ENCODE measurements at places on chromosomes 3 and 15. TPM values are rescaled to one million over a fixed set of nuclear protein-coding genes. Genes with fewer than 3 reads are reported as not detected.

- H3K27ac ChIP-seq, result peak overlapping the region; percentile 81
- no peaks in the 10 kb centered on the region for H3K4me1 ChIP-seq
- DNase-seq, result no peak
- H3K27me3 ChIP-seq, result no peaks in the 10 kb centered on the region
- H3K4me3 ChIP-seq, result peak overlapping the region; percentile 72
- peaks cover 9% of the 10 kb centered on the region for H3K36me3 ChIP-seq
These were observed 857 bp downstream of the AEN start for GRCh38 chr15:88621789-88622604.

- DNase-seq, result peak; percentile 63
- H3K4me1 ChIP-seq, result no peaks in the 10 kb centered on the region
- H3K4me3 ChIP-seq, result no peak overlapping the region
- no peak overlapping the region for H3K27ac ChIP-seq
- H3K36me3 ChIP-seq, result peaks cover 32% of the 10 kb centered on the region
These were observed 134.5 kb downstream of the FBN1 start for GRCh38 chr15:48510976-48511375.

SI gene
- not detected for total RNA-seq

DNA sequence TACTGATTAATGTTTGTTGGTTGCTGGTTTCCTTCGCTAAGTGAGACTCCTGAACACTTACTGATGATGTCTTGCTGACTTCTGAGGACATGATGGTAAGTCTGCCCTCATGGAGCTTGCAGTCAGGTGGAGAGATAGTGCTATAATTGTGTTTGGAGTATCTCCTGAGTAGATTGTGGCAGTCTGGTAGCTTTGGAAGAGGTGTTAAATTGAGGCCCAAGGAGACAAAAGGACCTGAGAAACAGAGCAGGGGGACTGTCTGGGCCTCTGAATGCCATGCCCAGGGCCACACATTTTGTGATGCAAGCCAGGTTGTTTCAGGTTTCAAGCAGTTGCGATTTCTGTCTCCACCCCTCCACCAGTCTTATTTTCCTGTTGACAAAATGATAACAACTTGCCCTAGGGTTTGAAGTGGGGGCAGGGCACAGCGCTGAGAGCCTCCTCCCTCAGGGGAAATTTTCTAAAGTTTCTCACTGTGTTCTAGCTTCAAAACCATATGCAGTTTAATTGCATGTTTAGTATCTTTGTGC lies 16.7 kb downstream of the SMAD3 start:
- H3K27ac ChIP-seq, result peak overlapping the region; percentile 80
- no peaks in the 10 kb centered on the region for H3K36me3 ChIP-seq
- no peak for DNase-seq
- H3K4me1 ChIP-seq, result no peaks in the 10 kb centered on the region
- H3K27me3 ChIP-seq, result no peaks in the 10 kb centered on the region
- no peak overlapping the region for H3K4me3 ChIP-seq

PATL2 gene
- total RNA-seq, result 4.5 TPM

GRCh38 chr15:24760066-24760465 lies 84.5 kb downstream of the NPAP1 start:
- no peak overlapping the region for H3K27ac ChIP-seq
- no peaks in the 10 kb centered on the region for H3K27me3 ChIP-seq
- no peak for DNase-seq

PLCB2 gene
- 1.9 TPM for total RNA-seq

DNA sequence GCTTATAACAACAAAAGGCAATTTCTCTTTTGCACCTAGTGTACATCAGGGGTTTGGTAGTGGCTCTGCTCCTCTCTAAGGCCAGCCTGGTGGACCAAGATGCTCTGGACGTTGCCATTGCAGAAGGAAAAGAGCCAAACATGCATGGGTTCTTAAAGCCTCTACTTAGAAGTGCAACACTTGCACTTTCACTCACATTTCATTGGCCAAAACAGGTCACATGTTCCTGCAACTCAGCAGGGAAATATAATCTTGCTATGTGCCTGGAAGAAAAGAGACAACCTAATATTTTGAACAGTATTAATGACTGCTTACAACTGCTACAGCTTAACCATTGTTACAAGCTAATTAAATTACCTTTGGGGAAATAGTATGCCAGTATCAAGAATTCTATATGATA lies 182.9 kb downstream of the IL5RA start:
- no peaks in the 10 kb centered on the region for H3K36me3 ChIP-seq
- no peaks in the 10 kb centered on the region for H3K4me1 ChIP-seq
- no peaks in the 10 kb centered on the region for H3K27me3 ChIP-seq
- H3K27ac ChIP-seq, result no peak overlapping the region
- no peak for DNase-seq
- H3K4me3 ChIP-seq, result no peak overlapping the region

- H3K4me3 ChIP-seq, result no peak overlapping the region
- no peaks in the 10 kb centered on the region for H3K36me3 ChIP-seq
- no peaks in the 10 kb centered on the region for H3K27me3 ChIP-seq
- no peak overlapping the region for H3K27ac ChIP-seq
- peak; percentile 26 for DNase-seq
These were observed 161.5 kb downstream of the FEZF2 start for GRCh38 chr3:62211675-62212429.

PLSCR2 gene
- not detected for total RNA-seq

DNA sequence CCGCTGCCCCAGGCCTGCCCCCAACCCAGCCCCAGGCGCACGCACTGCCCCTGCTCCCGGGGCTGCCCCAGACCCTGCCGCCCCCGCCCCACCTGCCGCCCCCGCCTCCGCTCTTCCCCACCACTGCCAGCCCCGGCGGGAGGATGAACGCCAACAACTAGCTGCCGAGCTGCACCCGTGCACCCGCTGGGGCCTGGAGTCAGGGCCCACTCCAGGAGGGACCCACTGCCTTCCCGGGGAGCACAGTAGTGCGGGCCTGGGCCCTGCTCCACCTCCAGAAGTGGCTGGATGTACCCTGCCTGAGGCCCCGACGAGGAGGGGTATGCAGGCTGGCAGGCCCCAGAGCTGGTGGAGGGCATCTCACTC lies 10.9 kb downstream of the ZBTB47 start:
- no peaks in the 10 kb centered on the region for H3K27me3 ChIP-seq
- H3K27ac ChIP-seq, result no peak overlapping the region
- no peak overlapping the region for H3K4me3 ChIP-seq
- DNase-seq, result no peak

LYZL4 gene
- not detected for total RNA-seq

- no peaks in the 10 kb centered on the region for H3K27me3 ChIP-seq
- no peaks in the 10 kb centered on the region for H3K4me1 ChIP-seq
- no peaks in the 10 kb centered on the region for H3K36me3 ChIP-seq
- no peak for DNase-seq
- H3K27ac ChIP-seq, result no peak overlapping the region
- no peak overlapping the region for H3K4me3 ChIP-seq
These were observed 346.9 kb downstream of the WDR72 start for GRCh38 chr15:53412542-53412941.

DNA sequence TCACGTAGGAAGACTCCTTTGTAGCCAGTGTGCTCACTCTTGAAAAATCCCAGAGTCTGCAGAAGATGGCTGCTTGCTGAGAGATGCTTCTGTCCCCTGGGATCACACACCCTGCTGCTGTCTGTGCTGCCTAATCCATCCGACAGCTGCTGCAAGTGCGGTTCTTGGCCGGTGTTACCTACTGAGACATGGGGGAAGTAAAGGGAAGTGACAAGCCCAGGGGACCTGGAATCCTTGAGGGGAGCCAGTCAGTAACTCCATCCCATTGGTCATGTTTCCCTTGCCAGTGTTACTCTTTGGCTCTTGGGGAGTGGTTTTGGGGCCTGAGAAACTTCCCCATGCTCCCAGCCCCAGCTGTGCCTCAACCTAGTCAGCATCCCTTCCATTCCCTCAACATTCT lies 8.3 kb upstream of the CPNE9 start:
- no peak for DNase-seq
- H3K27ac ChIP-seq, result no peak overlapping the region
- H3K4me3 ChIP-seq, result no peak overlapping the region
- peaks cover 86% of the 10 kb centered on the region for H3K36me3 ChIP-seq
- H3K27me3 ChIP-seq, result no peaks in the 10 kb centered on the region

- peaks cover 13% of the 10 kb centered on the region for H3K36me3 ChIP-seq
- no peak for DNase-seq
- H3K4me3 ChIP-seq, result no peak overlapping the region
- H3K27ac ChIP-seq, result no peak overlapping the region
These were observed 11.1 kb upstream of the CELF6 start for GRCh38 chr15:72331021-72331420.

DNA sequence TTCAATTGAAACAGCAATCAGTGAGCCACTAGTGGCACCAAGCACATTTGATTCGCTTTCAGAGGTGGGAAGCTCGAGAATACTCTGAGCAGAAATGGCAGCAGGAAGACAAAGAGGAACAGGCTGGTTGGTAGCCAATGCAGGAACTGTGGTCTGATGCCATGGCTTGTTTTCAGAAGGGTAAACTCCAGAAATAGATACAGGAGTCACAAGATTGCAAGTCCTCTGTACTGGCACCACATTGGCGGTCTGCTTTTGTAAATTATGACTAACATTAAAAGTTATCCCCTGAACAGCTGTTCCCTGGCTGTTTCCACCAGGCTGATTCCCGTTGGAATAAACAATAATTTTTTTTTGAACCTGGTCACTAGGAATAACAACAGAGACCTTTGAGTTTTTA lies 35.5 kb downstream of the USF3 start:
- no peak for DNase-seq
- H3K4me1 ChIP-seq, result peaks cover 14% of the 10 kb centered on the region
- H3K27ac ChIP-seq, result peak overlapping the region; percentile 56
- H3K4me3 ChIP-seq, result no peak overlapping the region
- H3K36me3 ChIP-seq, result peaks cover 30% of the 10 kb centered on the region
- H3K27me3 ChIP-seq, result no peaks in the 10 kb centered on the region

DNA sequence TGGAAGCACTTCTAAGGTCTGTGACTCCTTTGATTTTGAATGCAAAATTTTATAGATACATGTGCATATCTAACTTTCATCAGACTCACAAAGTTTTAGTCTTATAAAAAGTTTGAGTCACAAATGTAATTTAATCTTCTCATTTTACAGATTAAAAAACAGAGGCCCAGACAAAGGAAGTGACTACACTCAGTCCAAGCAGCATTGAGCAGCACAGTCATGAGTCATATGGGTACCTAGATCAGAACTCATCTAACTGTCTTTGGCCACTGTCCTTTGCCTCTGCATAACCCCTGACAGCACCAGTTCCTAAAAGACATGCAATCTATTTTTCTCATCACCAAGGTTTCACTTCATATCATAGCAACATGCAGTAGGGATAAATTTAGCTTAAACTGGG lies 210.7 kb upstream of the KCNH8 start:
- no peak overlapping the region for H3K27ac ChIP-seq
- H3K4me3 ChIP-seq, result no peak overlapping the region
- no peaks in the 10 kb centered on the region for H3K27me3 ChIP-seq
- no peaks in the 10 kb centered on the region for H3K4me1 ChIP-seq

GFM1 gene
- total RNA-seq, result 27.0 TPM

- H3K4me3 ChIP-seq, result no peak overlapping the region
- DNase-seq, result peak; percentile 36
- H3K27me3 ChIP-seq, result no peaks in the 10 kb centered on the region
- H3K4me1 ChIP-seq, result peaks cover 11% of the 10 kb centered on the region
- H3K27ac ChIP-seq, result no peak overlapping the region
These were observed 5.3 kb upstream of the VIPR1 start for GRCh38 chr3:42497009-42497731.

CAV3 gene
- 22.9 TPM for total RNA-seq

DNA sequence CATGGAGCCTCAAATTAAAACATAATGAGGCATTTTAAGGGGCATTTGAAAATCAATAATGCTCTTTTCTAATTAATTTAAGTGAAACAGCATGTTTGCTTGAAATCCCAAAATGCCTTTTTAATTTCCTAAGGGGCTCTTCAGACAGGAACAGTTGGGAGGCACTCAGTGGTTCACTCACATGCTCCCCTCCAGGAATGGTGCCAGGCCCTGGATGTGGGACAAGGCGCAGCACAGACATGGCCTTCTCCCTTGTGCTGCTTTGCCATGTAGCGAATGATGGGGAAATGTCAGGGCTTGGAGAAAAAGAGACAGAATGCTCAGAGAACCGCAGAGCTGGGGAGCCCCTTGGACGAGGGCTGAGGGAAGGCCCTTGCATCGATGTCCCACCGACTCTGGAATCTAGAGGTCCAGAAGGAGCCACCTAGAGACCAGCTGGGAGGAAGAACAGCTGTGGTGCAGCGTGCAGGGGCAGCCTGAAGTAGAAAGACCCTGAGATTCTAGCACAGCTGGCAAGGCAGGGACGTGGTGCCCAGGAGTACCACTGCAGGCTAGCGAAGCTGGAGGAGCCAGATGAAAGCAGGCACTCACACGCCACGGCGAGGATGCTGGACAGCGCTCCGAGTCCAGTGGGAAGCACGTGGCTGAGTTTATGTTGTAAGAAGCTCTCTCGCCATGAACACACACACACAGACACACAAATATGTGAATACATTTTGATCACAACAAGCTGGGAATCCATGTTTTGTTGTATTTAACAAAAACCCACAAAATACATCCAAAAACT lies 27.0 kb downstream of the NSMCE3 start:
- H3K27ac ChIP-seq, result no peak overlapping the region
- H3K4me3 ChIP-seq, result no peak overlapping the region
- H3K4me1 ChIP-seq, result no peaks in the 10 kb centered on the region
- DNase-seq, result no peak

- H3K27ac ChIP-seq, result no peak overlapping the region
- H3K4me3 ChIP-seq, result no peak overlapping the region
- peaks cover 7% of the 10 kb centered on the region for H3K4me1 ChIP-seq
- no peak for DNase-seq
These were observed 26.3 kb downstream of the DPH6 start for GRCh38 chr15:35519541-35520149.

GRCh38 chr15:56839641-56840040 lies 78.8 kb upstream of the TCF12 start:
- no peaks in the 10 kb centered on the region for H3K4me1 ChIP-seq
- no peak overlapping the region for H3K4me3 ChIP-seq
- no peak for DNase-seq
- no peak overlapping the region for H3K27ac ChIP-seq
- no peaks in the 10 kb centered on the region for H3K36me3 ChIP-seq

MAPKBP1 gene
- total RNA-seq, result 10.5 TPM

RASGRP1 gene
- 4.4 TPM for total RNA-seq

GRCh38 chr3:141150931-141151330 lies 80.7 kb upstream of the PXYLP1 start:
- no peak for DNase-seq
- H3K4me1 ChIP-seq, result no peaks in the 10 kb centered on the region
- no peak overlapping the region for H3K4me3 ChIP-seq
- H3K27me3 ChIP-seq, result no peaks in the 10 kb centered on the region
- no peak overlapping the region for H3K27ac ChIP-seq

DNA sequence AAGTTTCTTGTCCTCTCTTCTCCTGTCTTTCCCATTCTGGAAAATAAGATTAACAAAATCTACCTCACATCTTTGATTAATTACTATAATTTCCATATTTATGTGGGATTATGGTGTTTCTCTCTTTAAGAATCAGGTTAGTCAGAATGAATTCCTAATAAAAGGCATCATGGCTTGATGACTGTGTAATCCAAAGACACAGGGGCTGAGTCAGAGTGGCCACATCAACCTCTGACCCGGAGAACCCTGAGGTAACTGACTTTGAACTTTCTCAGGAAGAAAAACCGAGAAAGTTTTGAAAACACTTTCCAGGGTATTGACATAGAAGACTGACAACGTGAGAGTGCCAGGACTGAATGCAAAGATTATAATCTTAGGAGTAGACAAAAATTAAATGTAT lies 170.3 kb upstream of the MCTP2 start:
- no peaks in the 10 kb centered on the region for H3K27me3 ChIP-seq
- no peak overlapping the region for H3K27ac ChIP-seq
- H3K36me3 ChIP-seq, result no peaks in the 10 kb centered on the region
- no peaks in the 10 kb centered on the region for H3K4me1 ChIP-seq
- DNase-seq, result no peak

- H3K27me3 ChIP-seq, result no peaks in the 10 kb centered on the region
- no peak overlapping the region for H3K27ac ChIP-seq
- no peaks in the 10 kb centered on the region for H3K4me1 ChIP-seq
- no peak for DNase-seq
- no peaks in the 10 kb centered on the region for H3K36me3 ChIP-seq
These were observed 86.3 kb upstream of the XCR1 start for GRCh38 chr3:46113608-46114007.
